GM13977 (cell line): ENCODE measurements at places on chromosomes 3 and 15.
A peak's percentile ranks its signal among the peaks of the same experiment; 100 is the strongest.

DNA sequence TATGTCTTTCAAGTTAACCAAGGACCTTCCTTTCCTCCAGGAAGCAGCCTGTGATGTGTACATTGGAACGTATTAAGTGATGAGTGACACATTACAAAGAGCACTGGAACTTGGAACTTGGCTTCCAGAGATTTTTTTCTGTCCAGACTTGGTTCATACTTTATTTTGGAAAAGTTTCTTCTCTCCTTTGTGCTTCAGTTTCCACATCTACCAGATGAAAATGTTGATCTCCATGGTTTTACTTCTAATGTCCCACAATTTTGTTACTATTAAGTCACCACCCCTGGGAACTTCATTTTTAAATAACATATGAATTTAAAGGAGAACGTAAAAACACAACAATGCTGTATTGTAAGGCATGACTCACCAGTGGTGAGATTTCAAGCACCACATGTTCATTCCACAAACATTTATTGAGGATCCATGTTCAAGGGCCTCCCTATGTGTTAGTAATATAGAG is 290.7 kb upstream of the LMCD1 start:
- DNase-seq = no peak

GRCh38 chr15:77025941-77026411 is 31.1 kb downstream of the PSTPIP1 start:
- DNase-seq = no peak

DNA sequence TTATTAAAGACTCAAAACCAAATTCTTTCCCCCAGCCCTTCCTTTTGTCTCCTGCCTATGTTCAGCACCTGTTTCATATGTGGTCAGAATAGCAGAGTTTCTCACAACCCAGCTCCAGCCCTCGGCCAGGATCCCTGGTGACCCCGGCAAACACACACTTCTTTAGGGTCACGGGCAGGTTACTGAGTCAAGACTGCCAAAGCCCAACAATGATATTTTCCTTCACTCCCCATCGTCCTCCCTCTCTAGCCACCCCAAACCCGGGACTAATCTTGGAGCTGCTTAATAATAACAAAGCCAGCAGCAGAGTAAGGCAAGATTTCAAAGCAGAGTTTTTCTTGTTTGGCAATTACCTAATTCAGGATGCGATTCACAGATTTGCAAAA is 25.5 kb downstream of the RARB start:
- DNase-seq = no peak

DNA sequence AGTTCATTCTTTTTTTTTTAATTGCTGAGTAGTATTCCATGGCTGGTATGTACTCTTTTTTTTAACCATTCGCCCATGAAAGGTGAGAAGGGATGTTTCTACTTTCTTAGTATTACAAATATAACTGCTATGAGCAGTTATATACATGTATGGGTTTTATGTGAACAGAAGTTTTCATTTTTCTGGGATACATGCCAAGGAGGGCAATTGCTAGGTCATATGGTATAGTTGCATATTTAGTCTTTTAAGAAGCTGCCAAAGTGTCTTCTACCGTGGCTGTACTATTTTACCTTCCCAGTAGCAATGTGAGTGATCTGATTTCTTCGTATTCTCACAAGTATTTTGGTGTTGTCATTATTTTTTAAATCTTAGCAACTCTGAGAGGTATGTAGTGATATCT is 11.2 kb upstream of the KLHL40 start:
- DNase-seq = no peak

GRCh38 chr3:195899701-195900435 is 8.5 kb downstream of the TNK2 start:
- no peak for DNase-seq

DNA sequence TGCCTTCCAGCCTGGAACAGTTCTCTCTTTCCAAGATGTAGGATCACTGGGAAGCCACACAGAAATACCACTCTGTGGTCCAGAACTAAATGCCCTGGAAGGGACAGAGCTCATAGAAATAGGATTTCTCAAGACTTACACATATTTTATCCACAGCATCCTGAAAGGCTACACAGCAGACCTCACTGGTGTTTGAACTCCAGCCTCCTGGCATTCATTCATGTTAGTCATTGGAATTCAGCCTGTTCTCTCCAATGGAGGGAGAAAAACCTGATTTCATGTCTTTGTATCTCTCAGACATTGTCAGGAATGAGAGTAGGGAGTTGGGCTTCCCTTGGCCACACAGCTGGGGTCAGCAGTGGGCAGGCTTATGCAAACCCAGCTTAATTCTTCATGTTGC is 121.1 kb upstream of the PPP2R3A start:
- no peak for DNase-seq

GRCh38 chr3:170003881-170004356 is 33.9 kb upstream of the GPR160 start:
- DNase-seq = no peak

- no peak for DNase-seq
Measured at GRCh38 chr15:71612869-71613268, 197.5 kb upstream of the NR2E3 start.

GRCh38 chr15:98927022-98927421 is 80.6 kb downstream of the PGPEP1L start:
- no peak for DNase-seq

- no peak for DNase-seq
Measured at GRCh38 chr3:25690768-25691533, 26.2 kb upstream of the TOP2B start.

GRCh38 chr3:122621112-122621511 is 43.7 kb downstream of the PARP15 start:
- DNase-seq = peak; percentile 21

- DNase-seq = no peak
Measured at GRCh38 chr3:143442814-143443447, 323.4 kb downstream of the CHST2 start.

GRCh38 chr15:62896380-62896866 is 146.1 kb upstream of the TPM1 start:
- DNase-seq = no peak

DNA sequence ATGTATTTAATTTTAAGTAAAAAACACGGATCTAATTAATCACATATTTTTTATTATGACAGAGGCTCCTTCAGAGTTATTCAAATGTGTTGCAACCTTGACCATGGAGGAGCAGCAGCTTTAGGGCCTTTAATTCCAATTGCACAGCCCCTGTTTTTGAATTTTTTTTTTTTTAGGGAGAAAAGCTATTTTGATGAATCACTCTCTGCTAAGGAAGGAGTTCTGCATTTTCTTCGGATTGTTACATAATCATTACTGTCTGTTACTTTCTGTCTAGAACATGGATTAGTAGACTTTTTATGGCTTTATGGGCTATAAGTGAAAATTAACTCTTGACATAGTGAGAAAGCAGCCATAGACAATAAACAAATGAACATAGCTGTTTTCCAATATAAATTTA is 90.8 kb downstream of the MCTP2 start:
- no peak for DNase-seq

DNA sequence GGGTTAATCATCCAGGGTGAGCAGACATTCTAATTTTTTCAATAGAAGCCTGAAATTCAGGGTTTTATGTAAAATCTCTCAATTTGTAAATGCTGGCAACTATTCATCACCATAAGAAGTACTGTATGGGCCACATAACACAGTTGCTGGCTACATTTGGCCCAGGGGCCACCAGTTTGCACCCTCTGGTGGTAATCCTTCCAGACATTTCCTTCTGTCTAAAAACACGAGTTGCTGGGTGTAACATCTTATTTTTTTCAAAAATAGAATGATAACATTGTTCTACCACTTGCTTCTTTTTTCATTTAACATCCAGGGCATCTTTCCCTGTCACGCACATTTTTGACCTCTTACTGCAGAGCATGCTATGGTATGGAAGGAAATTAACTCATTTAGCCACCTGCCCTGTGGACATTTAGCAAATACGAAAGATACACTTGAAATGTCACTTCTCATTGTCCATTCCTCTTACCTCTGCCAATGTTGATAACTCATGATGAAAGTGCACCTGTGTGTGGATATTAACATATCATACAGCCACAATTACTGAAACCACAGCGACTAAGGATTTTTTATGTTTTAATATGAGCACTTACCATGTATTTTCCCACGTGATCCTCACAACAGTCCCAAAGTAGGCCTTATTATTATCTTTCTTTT is 117.5 kb upstream of the ARHGEF3 start:
- no peak for DNase-seq

DNA sequence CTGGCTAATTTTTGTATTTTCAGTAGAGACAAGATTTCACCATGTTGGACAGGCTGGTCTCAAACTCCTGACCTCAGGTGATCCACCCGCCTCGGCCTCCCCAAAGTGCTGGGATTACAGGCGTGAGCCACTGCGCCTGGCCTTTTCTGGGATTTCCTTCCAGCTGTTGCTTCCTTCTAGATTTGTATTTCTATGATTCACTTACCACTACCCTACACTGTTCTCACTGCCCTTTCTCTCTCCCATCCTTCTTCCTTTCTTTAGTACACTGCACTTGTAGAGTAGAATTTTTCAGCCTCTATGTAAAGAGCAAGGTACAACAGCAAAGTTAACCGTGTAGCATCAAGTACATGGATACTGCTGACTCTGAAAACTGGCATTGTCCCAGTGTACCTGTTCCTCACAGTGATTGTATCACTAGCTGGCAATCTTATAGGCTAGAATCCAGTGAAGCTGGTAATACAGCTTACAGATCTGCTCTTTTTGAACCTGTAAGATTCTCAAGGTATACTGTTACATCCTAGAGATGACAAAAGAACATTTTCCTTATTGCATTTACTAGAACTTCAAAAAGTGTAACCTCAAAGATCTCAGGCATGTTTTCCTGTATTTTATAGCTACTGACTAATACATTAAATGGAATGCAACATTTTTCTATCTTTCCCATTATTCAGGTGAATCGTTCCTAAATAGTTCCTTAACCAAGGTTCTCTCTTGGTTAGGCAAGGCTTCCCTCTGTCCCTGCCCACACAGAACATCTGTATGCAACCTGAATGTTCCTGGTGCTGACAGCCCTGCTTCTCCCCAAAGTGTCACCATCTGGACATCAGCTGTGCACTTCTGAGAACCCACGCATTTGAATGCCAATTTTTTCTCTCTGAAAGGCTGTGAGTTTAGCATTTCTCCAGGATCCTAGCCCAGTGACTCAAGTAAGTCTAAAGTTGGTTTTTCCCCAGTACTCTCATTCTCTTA is 74.1 kb upstream of the RAP2B start:
- DNase-seq = no peak

DNA sequence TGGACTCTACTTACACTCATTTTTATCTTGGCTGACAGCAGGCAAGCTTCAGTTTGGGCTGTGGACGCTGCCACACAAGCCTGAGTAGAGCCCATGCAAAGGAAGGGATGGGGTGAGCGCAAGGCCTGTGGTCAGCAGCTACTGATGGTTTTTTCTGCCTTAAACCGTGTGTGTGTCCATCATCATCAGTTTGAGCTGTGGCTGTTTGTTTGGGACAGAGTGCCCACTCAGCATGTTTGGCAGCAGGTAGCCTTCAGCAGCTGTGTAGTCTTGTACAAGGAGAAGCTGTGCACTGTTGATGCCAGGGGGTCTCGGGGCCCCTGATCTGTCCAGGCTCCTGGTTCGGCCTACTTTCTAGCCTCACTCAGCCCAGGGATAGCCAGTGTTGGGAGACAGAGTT is 3.5 kb downstream of the RBM15B start:
- DNase-seq = no peak

DNA sequence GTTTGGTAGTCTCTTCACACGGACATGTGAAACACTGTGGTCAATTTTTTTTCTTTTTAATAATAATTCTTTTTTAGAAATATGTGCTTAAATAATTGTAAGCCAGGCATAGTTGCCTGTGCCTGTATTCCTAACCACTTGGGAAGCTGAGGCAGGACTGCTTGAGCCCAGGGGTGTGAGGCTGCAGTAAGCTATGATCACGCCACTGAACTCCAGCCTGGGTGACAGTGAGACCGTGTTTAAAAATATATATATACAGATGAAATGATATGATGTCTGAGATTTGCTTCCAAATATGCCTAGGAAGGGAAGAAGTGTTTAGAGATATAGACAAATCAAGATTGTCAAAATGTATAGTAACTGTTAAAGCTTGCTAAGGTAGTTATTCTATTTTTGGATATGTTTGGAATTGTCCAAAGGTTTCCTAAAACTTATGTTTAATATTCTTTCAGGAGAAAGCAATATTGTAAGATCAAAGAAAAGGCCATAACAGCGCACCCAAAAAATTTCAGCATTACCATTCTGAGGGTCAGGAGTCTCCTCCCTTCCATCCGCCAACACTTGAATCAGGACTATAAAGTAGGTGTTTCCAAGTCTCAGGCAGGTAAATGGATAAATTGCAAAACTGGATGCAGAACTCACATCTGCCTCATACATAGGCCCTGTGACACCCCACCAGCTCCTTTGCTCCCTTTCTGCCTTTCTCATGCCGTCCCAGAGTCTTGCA is 532 bp upstream of the SELENOT start:
- DNase-seq = no peak

DNA sequence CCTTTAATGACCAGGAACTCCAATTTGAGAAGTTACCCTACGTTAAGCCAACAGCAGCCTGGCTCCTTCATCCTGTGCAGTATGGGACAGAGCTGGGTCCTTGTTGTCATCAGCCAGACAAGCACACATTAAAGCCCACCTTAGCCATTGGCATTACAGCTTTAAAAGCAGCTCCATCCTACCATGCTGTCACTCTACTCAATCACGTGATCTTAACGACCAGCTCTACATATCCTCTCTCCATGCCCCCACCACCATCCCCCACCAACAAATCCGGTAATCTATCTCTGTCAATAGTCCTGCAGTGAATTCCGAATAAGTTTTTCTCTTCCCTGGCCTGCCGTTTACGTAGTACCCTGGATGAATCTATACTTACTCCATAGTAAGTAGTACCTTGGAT is 82.9 kb upstream of the DGKG start:
- DNase-seq = no peak

- no peak for DNase-seq
Measured at GRCh38 chr3:53776494-53777101, 69.6 kb downstream of the CHDH start.

GRCh38 chr3:57077630-57078343 is 17.3 kb downstream of the SPATA12 start:
- DNase-seq = no peak

GRCh38 chr15:92315144-92315543 is 78.5 kb upstream of the ST8SIA2 start:
- DNase-seq = no peak

GRCh38 chr3:45127130-45127822 is 18.9 kb downstream of the CDCP1 start:
- DNase-seq = no peak

GRCh38 chr3:185595526-185595925 is 9.4 kb downstream of the SENP2 start:
- peak; percentile 39 for DNase-seq

DNA sequence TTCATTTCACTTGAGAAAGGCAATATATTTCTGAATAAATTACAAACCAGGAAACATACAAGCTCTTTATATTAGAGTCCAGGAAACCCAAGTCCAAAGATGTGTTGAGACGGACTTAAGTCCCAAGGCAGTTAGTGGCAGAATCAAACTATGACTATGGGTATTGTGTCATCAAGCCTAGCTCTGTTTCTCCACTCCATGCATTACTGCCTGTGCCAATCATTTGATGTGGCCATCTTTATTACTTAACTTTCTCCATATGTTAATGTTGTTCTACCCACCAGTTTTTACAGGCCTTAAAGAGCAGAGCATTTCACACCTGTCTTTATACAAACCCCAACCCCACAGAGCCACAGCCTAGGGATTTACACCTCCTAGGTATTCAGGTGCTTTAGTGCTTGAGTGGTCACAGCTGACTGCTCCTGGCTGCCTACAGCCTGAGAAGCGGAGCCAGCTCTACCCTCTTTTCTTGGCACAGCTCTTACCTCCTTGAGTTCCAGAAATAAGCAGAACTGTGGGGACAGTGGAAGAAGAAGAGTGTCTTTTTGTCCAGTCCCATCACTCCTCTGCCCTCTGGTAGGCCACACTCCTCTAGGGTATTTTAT is 92.1 kb downstream of the DTWD1 start:
- no peak for DNase-seq

GRCh38 chr15:90929246-90930019 is 2.9 kb downstream of the HDDC3 start:
- no peak for DNase-seq
